K562 (cell line): ENCODE measurements at places on chromosomes 4 and X. TPM values are rescaled to one million over a fixed set of nuclear protein-coding genes. Genes with fewer than 3 reads are reported as not detected.

GRCh38 chr4:188661502-188661901 is 522.3 kb downstream of the TRIML1 start:
- DNase-seq, result no peak
- H3K4me3 ChIP-seq, result no peak overlapping the region
- H3K27me3 ChIP-seq, result no peaks in the 10 kb centered on the region

DNA sequence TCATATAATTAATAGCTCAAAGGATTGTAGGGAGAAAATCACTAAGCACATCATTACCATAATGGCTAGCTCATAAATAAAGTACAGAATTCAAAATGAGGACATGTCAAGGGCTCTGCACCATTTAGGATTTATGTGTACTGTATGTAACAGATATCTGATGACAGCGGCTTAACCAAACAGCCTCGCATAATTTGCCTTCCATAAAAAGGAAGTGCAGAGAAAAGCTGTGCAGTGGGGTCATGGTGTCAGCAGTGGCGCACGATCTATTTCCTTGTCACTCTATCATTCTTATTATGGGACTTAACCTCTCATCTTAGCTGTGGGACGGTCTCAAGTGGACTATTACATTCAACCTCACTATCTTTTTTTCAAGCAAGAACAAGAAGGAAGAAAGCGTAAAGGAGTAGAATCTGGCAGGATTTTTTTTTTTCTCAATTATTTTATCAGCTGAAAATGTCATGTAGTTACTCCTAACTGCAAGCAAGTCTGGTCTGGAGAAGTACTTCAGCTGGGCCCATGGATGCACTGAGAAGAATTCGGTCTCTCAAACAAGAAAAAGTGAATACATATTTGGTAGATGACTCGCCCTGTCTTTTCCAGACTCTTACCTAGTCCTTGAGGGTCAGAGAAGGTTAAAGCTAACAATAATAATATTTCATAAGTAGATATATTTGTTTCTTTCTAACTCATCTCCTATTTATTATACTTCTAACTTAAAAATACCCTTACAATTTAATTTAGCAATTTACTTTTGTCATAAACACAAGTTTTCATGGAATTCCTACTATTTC is 94.6 kb downstream of the COX18 start:
- H3K36me3 ChIP-seq, result no peaks in the 10 kb centered on the region
- 0 out of 3 replicates have a peak, but pooled peaks cover 2% of the 10 kb centered on the region for H3K27me3 ChIP-seq
- H3K4me1 ChIP-seq, result no peaks in the 10 kb centered on the region

GRCh38 chr4:19010761-19011160 is 989.2 kb upstream of the LCORL start:
- H3K4me3 ChIP-seq, result no peak overlapping the region
- H3K27me3 ChIP-seq, result no peaks in the 10 kb centered on the region
- no peak for DNase-seq
- no peaks in the 10 kb centered on the region for H3K36me3 ChIP-seq
- H3K4me1 ChIP-seq, result no peaks in the 10 kb centered on the region

GRCh38 chr4:4838936-4839810 is 20.3 kb upstream of the MSX1 start:
- no peak for DNase-seq
- H3K4me3 ChIP-seq, result no peak overlapping the region
- H3K36me3 ChIP-seq, result no peaks in the 10 kb centered on the region
- H3K4me1 ChIP-seq, result no peaks in the 10 kb centered on the region
- H3K27me3 ChIP-seq, result peaks cover 19% of the 10 kb centered on the region

DNA sequence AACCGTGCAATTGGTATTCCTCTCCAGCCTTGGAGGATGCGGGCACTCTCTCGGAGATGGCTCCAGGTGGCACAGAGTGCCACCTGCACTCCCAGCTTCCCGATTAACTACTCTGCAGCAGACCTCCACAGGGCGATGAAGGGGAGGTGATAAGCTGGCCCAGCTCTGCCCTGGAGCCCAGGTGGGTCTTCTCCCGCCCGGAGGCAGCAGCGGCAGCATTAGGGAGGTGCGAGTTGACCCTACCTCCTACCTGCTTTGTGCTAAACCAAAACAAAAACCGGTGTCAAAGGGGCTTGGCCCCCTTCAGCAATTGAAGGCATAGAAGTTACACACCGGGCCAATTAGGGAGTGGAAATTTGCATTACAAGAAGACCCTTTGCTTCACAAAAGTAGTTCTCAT is 137.4 kb upstream of the MAMLD1 start:
- H3K4me3 ChIP-seq, result no peak overlapping the region
- DNase-seq, result no peak
- H3K27me3 ChIP-seq, result no peaks in the 10 kb centered on the region
- H3K27ac ChIP-seq, result no peak overlapping the region

DNA sequence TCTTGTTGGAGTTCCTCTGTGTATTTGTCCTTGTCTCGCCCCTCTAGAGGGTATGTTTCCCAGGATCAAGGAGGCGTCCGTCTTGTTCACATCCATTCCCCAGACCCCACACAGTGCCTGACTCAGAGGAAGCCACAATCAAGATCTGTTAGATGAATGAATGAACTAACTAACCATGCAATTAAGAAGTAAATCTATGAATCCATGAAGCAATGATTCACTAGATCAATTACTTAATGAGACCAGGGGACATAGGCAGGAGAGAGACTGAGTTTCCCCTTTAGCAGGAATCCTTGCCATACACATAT is 11.9 kb downstream of the BLOC1S4 start:
- no peaks in the 10 kb centered on the region for H3K27me3 ChIP-seq
- peaks cover 65% of the 10 kb centered on the region for H3K4me1 ChIP-seq
- no peak overlapping the region for H3K27ac ChIP-seq
- no peaks in the 10 kb centered on the region for H3K36me3 ChIP-seq
- H3K4me3 ChIP-seq, result no peak overlapping the region

GRCh38 chr4:171186700-171187099 is 626.5 kb upstream of the GALNTL6 start:
- H3K4me1 ChIP-seq, result no peaks in the 10 kb centered on the region
- no peak overlapping the region for H3K4me3 ChIP-seq
- no peaks in the 10 kb centered on the region for H3K27me3 ChIP-seq
- H3K36me3 ChIP-seq, result no peaks in the 10 kb centered on the region
- DNase-seq, result no peak
- H3K27ac ChIP-seq, result no peak overlapping the region

- peaks cover 10% of the 10 kb centered on the region; the same call in 1 of the 2 replicates for H3K4me1 ChIP-seq
- peaks cover 86% of the 10 kb centered on the region for H3K36me3 ChIP-seq
- no peaks in the 10 kb centered on the region for H3K27me3 ChIP-seq
- no peak for DNase-seq
These were observed 8.2 kb downstream of the BMP2K start for GRCh38 chr4:78784236-78784865.

DNA sequence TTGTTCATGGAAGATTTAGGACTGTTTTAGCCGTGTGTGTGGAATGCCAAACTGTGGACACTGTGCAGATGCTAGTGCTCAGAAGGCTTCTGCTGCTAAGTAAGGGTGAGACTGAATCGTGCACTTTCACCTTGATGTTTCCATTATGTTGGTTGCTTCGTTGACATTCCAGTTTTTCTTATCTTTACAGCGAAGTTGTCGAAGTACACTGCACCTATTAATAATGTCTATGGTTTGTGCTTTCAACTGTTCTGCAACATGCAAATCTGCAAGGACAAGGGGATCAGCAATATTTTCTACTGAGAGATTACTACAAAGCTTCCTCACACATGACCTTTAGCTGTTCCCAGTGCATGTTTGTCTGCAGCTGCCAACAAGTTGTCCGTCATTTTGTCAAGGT is 67.7 kb downstream of the UGT2A3 start:
- H3K4me3 ChIP-seq, result no peak overlapping the region
- H3K27ac ChIP-seq, result no peak overlapping the region
- H3K27me3 ChIP-seq, result no peaks in the 10 kb centered on the region
- H3K36me3 ChIP-seq, result no peaks in the 10 kb centered on the region
- no peaks in the 10 kb centered on the region for H3K4me1 ChIP-seq

KLKB1 gene
- not detected in 2 replicates for total RNA-seq

NWD2 gene
- total RNA-seq, result not detected in 2 replicates

GRCh38 chr4:22179124-22179874 is 230.7 kb upstream of the KCNIP4 start:
- no peak overlapping the region for H3K27ac ChIP-seq
- no peaks in the 10 kb centered on the region for H3K27me3 ChIP-seq
- no peaks in the 10 kb centered on the region for H3K4me1 ChIP-seq
- H3K4me3 ChIP-seq, result no peak overlapping the region
- DNase-seq, result no peak
- H3K36me3 ChIP-seq, result no peaks in the 10 kb centered on the region

CNKSR2 gene
- not detected in 2 replicates for total RNA-seq

GRCh38 chr4:156969911-156970310 is 1.7 kb downstream of the PDGFC start:
- H3K4me1 ChIP-seq, result no peaks in the 10 kb centered on the region
- no peak for DNase-seq
- no peaks in the 10 kb centered on the region for H3K27me3 ChIP-seq
- H3K36me3 ChIP-seq, result no peaks in the 10 kb centered on the region
- H3K27ac ChIP-seq, result no peak overlapping the region

ZFP42 gene
- 0.20 and 0.31 TPM in 2 replicates for total RNA-seq

GRCh38 chr4:82624819-82625218 is 63.0 kb upstream of the TMEM150C start:
- H3K4me3 ChIP-seq, result no peak overlapping the region
- no peaks in the 10 kb centered on the region for H3K36me3 ChIP-seq
- no peaks in the 10 kb centered on the region for H3K4me1 ChIP-seq
- DNase-seq, result no peak

DNA sequence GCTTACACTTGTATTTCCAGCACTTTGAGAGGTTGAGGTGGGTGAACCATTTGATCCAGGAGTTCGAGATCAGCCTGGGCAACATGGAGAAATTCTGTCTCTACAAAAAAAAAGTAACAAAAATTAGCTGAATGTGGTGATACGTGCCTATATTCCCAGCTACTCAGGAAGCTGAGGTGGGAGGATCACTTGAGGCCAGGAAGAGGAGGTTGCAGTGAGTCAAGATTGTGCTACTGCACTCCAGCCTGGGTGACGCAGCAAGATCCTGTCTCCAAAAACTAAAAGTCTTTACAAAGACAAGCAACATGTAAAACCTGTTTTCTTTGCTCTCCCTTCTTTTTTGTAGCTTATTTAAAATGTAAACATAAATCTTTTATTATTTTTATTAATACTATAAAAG is 1156.1 kb downstream of the FAT4 start:
- DNase-seq, result no peak
- no peaks in the 10 kb centered on the region for H3K27me3 ChIP-seq
- H3K27ac ChIP-seq, result peak overlapping the region; percentile 65
- H3K4me1 ChIP-seq, result no peaks in the 10 kb centered on the region; the same call in 1 of the 2 replicates
- H3K36me3 ChIP-seq, result peaks cover 25% of the 10 kb centered on the region

DNA sequence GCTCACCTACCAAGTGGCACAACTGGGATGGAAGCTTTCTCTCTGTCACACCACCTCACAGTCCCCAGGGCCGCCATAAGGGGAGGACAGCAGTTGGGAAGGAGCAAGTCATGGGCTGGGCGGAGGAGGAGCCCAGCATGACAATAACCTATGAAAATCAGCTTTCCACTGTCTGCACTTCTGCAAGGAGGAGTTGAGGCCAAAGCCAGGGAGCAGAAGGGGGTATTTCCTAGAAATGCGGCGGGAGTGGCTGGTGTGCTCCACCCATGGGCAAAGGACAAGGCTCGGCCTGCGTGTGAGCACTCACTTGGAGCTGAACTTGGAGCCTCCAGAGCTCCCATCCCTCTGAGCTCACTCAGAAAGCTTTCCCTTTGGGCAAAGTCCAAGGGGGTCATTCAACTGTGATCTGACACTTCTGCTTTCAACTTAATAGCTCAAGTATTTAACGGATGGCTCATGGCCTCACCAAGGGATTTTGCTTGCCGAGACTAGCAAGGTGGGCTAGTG is 18.5 kb downstream of the APLN start:
- peaks cover 19% of the 10 kb centered on the region for H3K4me1 ChIP-seq
- DNase-seq, result peak; percentile 72
- H3K4me3 ChIP-seq, result no peak overlapping the region
- peaks cover 4% of the 10 kb centered on the region for H3K27me3 ChIP-seq

SLC26A1 gene
- total RNA-seq, result 3.1 and 4.2 TPM in 2 replicates
